ENCODE measurements at places on chromosomes 6 and 20.

- no peak for DNase-seq
Measured at GRCh38 chr6:146202570-146202969, 173.7 kb downstream of the GRM1 start.

- DNase-seq = no peak
Measured at GRCh38 chr6:136334853-136335252, 45.2 kb upstream of the BCLAF1 start.

DNA sequence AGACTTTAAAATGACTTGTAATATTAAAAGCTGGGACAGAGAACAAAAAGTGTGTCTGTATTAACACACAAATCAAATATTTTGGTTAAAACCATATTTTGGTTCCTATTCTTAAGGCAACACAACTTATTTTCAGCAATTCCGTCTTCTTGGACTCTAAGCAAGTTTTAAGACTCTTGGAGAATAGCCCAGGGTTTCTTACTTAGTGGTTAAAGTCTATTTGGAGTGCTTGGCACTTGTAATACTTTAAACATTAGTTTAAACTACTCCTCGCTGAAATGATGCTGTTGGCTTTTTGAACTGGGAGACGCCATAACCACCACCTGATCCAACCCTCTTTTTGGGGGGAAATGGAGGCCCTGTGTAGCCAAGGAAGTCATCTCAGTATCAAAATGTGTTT lies 109.7 kb upstream of the GMDS start:
- no peak for DNase-seq

GRCh38 chr6:27669624-27670301 lies 196.9 kb upstream of the ZNF184 start:
- DNase-seq = no peak

GRCh38 chr6:166598441-166599138 lies 12.1 kb upstream of the RAMACL start:
- DNase-seq = no peak

DNA sequence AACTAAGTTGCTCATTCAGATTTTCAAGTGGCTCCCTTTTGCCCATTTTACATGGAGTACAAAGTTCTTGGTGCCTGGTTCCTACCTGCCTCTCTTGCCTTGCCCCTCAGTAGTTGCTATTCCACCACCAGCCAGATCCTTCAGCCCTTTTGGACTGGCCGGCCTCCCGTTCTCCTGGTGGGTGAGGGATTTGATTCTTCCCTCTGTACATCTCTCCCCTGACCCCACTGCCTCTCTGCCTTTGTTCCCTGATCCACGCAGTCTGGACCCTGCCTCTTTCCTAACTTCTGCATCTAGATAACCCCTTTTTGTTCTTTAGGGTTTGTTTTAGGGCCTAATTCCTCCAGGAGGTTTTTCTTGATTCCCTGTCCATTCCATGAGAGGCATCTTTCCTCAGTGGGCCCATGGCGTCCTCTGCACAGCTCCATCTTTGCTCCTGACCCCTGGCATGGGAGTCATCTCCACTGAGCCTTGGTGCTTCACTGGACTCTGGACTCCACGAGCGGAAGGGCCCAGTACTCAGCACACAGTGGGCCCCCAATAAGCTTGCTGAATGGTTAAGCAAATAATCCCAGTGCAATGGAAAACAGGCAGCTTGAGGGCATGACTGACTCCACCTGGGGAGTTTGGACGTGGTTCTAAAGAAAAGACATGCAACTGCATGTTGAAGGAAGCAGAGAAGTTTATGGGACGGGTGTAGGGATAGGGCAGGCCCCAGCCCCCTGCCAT lies 309.3 kb upstream of the SUPT3H start:
- no peak for DNase-seq

DNA sequence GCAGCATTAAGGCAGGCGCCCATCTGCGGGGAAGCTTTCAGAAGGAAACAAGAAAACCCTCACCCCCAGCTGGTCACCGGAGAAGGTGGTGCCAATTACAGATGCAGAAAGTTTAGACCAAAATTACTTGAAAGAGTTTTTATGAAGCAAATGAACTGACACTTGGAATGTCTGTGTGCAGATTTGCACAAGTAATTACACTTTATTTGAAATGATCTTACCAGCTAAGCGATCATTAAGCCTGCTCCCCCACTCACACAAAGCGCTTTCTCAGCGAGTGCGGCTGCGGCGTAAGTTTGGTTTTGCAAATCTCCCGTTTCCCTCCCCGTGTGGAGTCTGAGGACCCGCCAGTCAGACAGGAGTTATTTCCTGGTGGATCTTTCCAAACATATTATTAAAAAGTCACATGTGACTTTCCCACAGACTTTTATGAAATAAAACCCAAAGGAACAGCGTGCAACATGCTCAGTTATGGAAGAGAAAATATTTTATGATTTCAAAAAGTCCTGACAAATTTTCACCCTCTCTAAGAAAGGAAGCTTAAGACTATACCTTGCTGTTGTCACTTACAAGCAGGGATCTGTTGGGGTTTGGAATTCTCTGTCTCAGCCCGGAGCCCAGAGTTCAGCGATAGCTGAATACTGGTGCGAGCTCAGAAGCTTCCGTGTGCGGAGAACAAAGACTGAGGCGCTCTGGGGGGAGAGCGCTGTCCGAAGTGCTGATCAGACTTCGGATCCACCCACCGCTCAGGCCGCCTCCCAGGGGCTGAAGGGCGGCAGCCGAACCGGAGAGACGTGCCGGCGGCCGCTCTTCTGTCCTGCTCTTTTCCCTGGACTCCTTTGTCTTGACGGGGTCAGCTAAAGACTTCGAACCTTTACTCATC lies 2.7 kb upstream of the MYT1 start:
- DNase-seq = peak; percentile 72

- no peak for DNase-seq
Measured at GRCh38 chr6:109874086-109874485, 104.0 kb upstream of the GPR6 start.

GRCh38 chr20:25022680-25023079 lies 30.1 kb upstream of the APMAP start:
- no peak for DNase-seq

DNA sequence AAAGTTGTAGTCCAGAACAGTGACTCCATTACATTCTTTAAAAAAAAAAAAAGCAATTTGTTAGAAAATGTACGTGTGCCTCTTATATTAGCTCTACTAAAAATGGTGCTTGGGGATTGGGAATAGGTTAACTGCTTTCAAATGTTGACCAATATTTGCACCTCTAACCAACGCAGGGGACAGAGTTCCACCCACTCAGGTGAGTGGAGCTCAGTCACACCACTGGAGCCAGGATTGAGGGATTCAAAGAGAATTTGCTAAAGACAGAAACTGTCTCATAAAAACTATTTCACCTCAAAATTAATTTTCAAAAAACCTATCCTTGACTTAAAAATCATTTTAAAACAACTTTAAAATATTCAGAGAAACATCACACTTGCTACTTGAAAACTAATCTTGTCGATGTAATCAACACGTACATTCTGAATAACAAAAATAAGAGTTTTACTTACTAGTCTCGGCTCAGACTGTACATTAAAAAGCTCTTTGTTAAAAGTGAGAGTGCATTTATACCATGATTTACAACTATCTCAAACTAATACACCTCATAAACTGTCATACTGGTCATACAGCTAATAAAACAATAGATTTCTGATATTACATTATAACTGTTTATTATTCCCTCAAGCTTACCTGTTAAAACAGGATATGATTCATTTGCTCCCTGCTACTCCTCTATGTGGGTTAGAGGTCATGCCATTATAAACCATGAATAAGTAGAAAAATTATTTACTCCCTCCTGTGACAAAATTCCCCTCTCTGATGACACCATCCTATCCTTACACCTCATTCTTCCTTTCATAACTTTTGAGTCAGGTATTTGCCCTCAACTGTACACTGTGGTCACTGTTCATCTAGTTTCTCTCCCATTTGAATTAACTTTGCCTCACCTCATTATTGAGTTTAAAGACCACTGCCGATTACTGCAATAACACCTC lies 88.6 kb downstream of the PDE10A start:
- no peak for DNase-seq

GRCh38 chr6:92648364-92649086 lies 770.8 kb downstream of the EPHA7 start:
- DNase-seq = no peak

Data from neural crest cell (in vitro differentiated cells).